Fibroblast of villous mesenchyme (primary cell): ENCODE measurements at places on chromosomes 16 and 17.

DNA sequence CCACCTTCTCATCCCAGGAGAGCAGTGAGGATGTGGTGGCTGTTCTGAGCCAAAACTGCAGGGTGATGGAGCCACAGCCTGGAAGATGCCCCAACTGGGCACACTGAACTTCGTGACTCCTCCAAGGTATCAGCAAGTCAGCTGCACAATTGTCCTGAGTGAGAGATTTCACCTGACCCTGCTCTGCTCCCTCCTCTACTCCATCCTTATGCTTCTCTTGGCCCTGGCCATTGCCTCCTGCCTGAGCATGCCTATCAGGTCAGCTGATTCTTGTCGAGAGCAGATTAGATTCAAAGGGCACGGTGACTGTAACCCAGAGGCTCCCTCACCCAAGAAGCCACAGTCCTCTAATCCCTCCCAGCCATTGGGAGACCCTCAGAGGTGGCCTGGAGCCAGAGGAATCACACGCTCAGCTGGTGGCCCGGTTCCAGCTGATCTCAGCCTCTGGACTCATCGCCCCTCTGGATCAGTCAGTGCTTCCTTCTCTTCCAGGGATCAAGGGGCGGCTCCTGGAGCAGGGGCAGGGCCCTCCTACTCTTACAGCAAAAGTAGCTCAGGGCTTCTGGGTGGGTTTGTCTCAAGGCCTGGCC is 7.0 kb upstream of the CYB561 start:
- DNase-seq: no peak

GRCh38 chr17:81898029-81898866 is 3.8 kb upstream of the NPB start:
- peak; percentile 76 for DNase-seq

- DNase-seq: no peak
Observed at GRCh38 chr17:44961921-44962350, 6.2 kb downstream of the C1QL1 start.

DNA sequence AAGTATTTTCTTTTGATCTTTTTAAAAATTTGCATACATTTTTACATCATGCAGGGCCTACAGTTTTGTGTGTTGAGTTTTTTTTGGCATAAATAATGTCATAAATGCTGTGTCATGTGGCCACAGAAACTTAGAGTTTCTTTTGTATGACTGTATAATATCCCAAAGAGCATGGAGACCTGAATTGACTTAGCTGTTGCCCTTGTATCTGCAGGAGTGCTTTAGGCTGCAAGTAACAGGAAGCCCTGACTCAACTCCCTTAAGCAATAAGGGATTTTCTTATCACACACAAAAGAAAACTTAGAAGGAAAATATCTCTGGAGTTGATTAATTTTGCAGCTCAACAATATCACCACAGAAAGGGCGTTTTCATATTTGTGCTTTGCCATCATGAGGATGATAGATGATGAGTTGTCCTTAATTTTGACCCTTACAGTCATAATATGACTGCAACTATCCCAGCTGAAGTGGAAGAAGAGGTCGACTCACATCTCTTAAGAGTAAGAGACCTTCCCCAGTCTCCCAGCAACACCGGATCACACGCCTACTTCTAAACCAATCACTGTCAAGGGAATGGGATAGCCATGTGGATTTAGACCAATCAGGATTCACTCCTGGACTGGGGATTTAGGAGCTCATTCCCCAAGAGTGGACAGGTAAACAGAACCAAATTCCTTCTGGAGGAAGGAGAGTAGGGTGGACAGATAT is 138.9 kb downstream of the GSG1L start:
- DNase-seq: no peak

DNA sequence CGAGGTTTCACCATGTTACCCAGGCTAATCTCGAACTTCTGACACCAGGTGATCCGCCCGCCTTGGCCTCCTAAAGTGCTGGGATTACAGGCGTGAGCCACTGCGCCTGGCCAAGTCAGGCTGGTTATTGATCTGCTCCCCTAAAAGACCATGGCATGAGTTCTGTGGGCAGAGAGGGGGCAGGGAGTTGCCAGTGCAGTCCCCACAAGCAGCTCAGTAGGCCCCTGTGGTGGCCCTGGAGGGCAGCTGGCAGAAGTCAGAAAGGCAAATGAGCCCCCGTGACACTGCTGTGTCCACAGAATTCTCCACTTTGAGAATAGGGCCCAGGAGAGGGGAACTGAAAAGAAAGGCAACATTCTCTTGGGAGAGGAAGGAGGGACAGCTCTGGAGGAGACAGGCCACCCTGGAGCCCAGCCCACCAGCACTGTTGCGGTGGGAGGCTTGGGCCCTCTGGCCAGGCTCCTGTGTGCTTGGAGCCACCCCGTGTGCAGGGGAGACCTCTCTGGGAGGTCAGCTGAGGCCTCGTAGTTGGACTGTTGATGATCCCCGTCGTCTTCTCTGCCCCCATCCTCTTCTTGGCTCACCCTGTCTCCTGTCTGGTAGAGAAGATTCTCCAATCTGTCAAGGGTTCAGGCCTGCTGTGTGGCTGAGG is 2.1 kb upstream of the AMDHD2 start:
- no peak for DNase-seq

GRCh38 chr17:81717049-81717765 is 5.1 kb downstream of the SLC25A10 start:
- no peak for DNase-seq

GRCh38 chr16:9176547-9177418 is 85.3 kb downstream of the HAPSTR1 start:
- DNase-seq: no peak

GRCh38 chr16:29029168-29029994 is 44.5 kb downstream of the LAT start:
- DNase-seq: peak; percentile 86

- no peak for DNase-seq
Observed at GRCh38 chr17:80604670-80605010, 60.0 kb downstream of the RPTOR start.

GRCh38 chr16:69057400-69058378 is 47.8 kb upstream of the HAS3 start:
- peak; percentile 68 for DNase-seq

GRCh38 chr16:30395155-30395991 is at the start of gene ZNF48:
Gene ZNF48 (plus strand): TSS chr16:30395420. CDS start chr16:30395795, 375 bp downstream.
- DNase-seq: peak; percentile 88

GRCh38 chr17:47225911-47226688 is 17.0 kb downstream of the MYL4 start:
- peak; percentile 60 for DNase-seq

- no peak for DNase-seq
Observed at GRCh38 chr16:11361701-11362451, 16.6 kb downstream of the RMI2 start.

DNA sequence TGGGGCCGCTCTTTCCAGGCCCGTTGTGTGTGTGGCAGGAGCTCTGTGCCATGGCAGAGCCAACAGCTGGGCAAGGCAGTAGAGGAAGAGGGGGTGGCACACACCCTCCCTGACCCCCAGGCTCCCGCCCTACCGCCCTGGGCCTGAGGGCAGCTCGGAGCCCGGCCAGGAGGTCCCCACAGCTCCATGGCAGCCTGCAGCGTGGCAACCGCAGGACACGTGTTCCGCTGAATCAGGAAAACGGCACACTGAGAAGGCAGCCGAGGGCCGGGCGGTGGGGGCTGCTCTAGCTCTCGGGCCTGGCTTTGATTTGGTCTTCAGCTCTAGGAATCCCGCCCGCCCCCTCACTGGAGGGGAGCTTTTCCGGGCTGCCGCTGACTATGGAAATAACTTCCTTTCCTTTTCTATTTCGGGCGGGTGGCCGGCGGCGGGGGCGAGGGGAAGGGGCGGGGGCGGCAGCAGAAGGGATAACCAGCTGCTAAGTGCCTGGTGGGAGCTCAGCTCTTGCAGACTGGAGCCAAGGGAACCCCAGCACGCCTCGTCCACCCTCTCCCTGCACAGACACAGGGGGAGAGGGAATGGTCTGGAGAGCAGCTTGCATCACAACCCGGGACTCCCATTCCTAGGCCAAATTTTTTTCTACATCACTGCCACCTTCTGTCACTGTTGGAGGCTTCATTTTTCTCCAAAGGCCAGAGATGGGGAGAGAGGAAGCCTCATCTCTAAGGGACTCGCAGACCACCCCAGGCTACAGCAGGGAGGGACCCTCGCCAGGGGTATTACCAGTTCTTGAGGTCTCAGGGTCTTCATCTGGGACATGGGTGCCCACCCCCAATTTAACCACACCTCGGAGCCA is 24.8 kb upstream of the MRPS23 start:
- DNase-seq: peak; percentile 96

- peak; percentile 82 for DNase-seq
Observed at GRCh38 chr16:50323335-50324011, 45.3 kb downstream of the BRD7 start.

DNA sequence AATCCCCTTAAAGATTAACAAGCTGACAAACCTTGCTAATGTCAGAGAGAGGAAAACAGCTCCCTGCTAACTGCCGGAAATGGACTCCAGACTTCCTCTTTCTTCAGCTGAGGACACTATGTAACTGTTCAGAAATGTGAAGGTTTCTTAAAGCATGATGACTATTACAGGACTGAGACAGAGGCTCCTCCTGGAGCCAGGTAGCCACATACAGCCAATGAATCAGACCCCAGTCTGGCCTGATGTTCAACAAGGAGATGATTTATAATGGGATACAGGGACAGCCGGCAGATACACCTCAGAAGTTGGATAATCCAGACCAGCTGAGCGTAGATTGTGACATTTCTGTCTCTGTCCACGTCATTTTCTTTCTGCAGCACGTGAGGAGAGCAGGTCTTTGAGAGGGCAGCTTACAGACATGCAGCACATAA is 216.2 kb downstream of the HS3ST3A1 start:
- peak; percentile 71 for DNase-seq

GRCh38 chr16:3857189-3858043 is 23.1 kb downstream of the CREBBP start:
- DNase-seq: peak; percentile 93

GRCh38 chr16:7086822-7087616 is 245.6 kb upstream of the RBFOX1 start:
- DNase-seq: no peak

- no peak for DNase-seq
Observed at GRCh38 chr16:69106491-69107315, 1.2 kb downstream of the HAS3 start.

GRCh38 chr16:80807906-80808305 is 3.5 kb upstream of the CDYL2 start:
- DNase-seq: peak; percentile 17

- no peak for DNase-seq
Observed at GRCh38 chr17:73132085-73132492, 32.7 kb upstream of the SSTR2 start.

GRCh38 chr17:32777436-32777835 is 99.5 kb downstream of the MYO1D start:
- DNase-seq: no peak

- peak; percentile 50 for DNase-seq
Observed at GRCh38 chr17:67246653-67247415, 1.8 kb upstream of the HELZ start.

DNA sequence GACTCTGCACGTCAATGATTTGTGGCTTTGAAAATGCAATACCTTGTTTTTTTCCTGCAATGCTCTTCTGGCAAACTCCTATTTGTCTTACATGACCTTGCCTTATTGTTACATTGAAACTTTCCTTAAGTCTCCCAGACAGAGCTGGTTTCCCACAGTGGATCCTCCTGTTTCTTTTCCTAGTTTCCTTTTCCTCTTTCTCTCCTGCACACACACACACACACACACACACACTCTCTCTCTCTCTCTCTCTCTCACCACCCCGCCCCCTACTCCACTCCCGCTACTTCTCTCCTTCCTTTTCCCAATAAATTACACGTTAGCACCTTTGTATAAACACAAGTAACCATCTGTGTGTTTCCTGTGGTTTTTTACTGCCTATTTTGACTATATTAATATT is 2.3 kb downstream of the ORC6 start:
- DNase-seq: peak; percentile 57

GRCh38 chr16:1708083-1708767 is 2.2 kb downstream of the MAPK8IP3 start:
- no peak for DNase-seq

DNA sequence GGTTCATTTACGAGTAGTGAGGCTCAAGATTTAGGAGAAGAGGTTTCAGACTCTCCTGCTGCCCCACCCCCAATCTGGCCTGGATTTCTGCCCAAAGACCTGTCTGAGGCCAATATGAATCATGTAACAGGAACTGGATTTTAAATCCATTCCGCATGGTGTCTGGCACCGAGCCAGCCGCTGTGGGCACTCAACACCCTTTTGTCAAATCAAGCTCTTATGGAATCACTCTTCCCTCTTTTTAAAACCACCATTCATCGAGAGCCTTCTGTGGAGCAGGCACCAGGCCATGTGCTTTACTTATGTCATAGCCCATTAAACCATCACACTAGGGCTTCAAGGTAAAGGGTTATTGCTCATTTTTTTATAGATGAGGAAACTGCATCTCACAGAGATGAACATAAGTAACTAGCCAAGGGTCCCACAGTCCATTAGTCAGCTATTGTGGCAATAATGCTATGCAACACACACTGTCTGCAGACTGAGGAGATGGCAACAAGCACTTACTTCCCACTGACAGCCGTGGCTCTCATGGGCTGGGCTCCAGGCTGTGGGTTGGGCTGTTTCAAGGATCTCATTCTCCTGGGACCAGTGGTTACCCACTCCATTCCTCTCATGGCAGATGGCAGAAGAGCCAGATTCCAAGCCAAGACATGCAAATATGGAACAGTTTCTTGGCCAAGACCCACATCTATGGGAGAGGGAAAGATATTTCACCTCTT is 93.6 kb downstream of the WSCD1 start:
- no peak for DNase-seq

DNA sequence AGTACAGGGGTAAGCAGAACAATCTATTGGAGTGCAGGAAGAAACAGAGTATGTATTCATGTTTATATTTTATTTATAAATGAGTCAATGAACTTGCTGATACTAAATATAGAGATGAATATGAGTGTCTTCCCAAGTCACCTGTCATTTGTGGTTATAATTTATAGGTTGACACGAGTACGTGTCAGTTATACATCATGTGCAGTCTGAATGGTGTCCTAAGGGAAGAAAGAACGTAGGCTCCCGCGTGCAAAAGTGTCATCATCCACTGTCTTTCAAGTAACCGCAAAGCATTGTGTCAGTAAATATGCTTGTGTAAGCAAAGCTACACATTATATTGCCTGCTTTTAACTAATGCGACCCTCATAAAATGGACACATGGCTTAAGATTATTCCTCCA is 786.1 kb downstream of the KCNJ2 start:
- no peak for DNase-seq

DNA sequence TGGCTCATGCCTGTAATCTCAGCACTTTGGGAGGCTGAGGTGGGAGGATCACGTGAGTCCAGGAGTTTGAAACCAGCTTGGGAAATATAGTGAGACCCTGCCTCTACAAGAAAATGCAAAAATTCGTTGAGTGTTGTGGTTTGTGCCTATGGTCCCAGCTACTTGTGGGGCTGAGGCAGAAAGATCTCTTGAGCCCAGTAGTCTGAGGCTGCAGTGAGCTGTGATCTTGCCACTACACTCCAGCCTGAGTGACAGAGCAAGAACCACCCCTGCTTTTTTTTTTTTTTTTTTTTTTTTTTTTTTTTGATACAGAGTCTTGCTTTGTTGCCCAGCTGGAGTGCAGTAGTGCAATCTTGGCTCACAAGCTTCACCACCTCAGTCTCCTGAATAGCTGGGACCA is 34.0 kb downstream of the ITGB3 start:
- no peak for DNase-seq

- peak; percentile 38 for DNase-seq
Observed at GRCh38 chr16:87790292-87791100, 24.7 kb upstream of the KLHDC4 start.

GRCh38 chr16:71479420-71479819 is 9.7 kb downstream of the ZNF19 start:
- DNase-seq: peak; percentile 41
